CD8-positive, alpha-beta memory T cell (primary cell): ENCODE measurements at places on chromosomes 2 and 18. TPM values are rescaled to one million over a fixed set of nuclear protein-coding genes. Genes with fewer than 3 reads are reported as not detected.

- H3K4me3 ChIP-seq = no peak overlapping the region
- no peaks in the 10 kb centered on the region for H3K27me3 ChIP-seq
- no peaks in the 10 kb centered on the region for H3K4me1 ChIP-seq
- no peak for DNase-seq
Measured at GRCh38 chr2:19643117-19643518, 258.7 kb downstream of the TTC32 start.

DNA sequence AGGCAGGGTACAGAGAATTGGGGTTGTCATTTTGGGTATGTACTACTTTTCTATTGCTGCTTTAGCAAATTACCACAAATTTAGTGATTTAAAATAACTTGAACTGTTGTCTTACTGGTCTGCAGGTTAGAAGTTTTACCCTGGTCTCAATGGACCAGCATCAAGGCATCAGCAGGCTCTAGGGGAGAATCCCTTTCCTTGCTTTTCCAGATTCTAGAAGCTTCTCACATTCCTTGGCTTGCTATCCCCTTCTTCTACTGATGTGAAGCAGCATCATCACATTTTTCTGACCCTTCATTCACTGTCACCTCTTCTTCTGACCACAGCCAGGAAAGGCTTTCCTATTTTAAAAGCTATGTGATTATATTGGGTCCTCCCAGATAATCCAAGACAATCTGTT is 237.8 kb upstream of the RBMS1 start:
- no peaks in the 10 kb centered on the region for H3K27me3 ChIP-seq
- DNase-seq = no peak
- no peaks in the 10 kb centered on the region for H3K36me3 ChIP-seq
- H3K27ac ChIP-seq = no peak overlapping the region
- no peaks in the 10 kb centered on the region for H3K4me1 ChIP-seq
- H3K4me3 ChIP-seq = no peak overlapping the region

- no peaks in the 10 kb centered on the region for H3K4me1 ChIP-seq
- H3K27ac ChIP-seq = no peak overlapping the region
- no peaks in the 10 kb centered on the region for H3K36me3 ChIP-seq
- no peak for DNase-seq
Measured at GRCh38 chr2:135893374-135893794, 17.1 kb upstream of the MCM6 start.

GRCh38 chr2:107592280-107592624 is 234.4 kb upstream of the RGPD4 start:
- no peaks in the 10 kb centered on the region for H3K4me1 ChIP-seq
- H3K27ac ChIP-seq = no peak overlapping the region
- no peaks in the 10 kb centered on the region for H3K27me3 ChIP-seq

- no peaks in the 10 kb centered on the region for H3K27me3 ChIP-seq
- H3K36me3 ChIP-seq = peaks cover 62% of the 10 kb centered on the region
- DNase-seq = no peak
- H3K27ac ChIP-seq = no peak overlapping the region
Measured at GRCh38 chr2:233446121-233446520, 91.8 kb downstream of the DGKD start.

DNA sequence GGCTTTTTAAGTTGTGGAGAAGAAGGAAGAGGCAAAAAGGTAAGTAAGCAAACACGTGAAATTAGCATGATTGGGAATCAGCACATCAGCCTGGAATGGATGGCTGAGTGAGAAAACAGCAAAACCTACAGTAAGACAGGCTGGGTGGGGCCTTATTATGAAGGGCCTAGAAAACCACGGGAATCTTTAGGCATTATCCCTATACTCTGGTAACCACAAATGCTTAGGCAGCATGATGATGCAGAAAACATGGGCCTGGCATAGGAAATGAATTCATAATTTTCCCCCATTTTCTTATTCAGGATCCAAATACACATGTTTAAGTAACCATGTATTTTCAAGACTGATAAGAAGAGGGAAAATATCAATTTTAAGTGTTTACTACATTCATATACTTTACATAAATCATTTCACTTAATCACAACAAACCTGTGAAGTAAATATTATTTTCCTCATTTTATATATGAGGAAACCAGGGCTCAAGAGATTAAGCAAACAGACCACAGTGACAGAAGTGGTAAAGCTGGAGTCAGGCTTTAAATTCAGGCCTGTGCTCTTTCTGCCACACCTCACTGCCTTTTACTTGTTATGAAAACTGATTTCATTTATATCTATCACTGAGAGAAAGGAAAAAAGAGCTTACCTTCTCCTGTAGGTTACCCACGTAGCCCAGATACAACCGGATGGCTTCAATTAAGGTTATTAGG is 4.0 kb downstream of the TMEM17 start:
- no peak overlapping the region for H3K4me3 ChIP-seq
- DNase-seq = no peak
- H3K27me3 ChIP-seq = no peaks in the 10 kb centered on the region
- H3K27ac ChIP-seq = peak overlapping the region; percentile 35

- H3K4me3 ChIP-seq = no peak overlapping the region
- no peaks in the 10 kb centered on the region for H3K27me3 ChIP-seq
- no peak for DNase-seq
- H3K4me1 ChIP-seq = no peaks in the 10 kb centered on the region
- H3K36me3 ChIP-seq = no peaks in the 10 kb centered on the region
Measured at GRCh38 chr18:8928847-8929780, 173.4 kb upstream of the NDUFV2 start.

DNA sequence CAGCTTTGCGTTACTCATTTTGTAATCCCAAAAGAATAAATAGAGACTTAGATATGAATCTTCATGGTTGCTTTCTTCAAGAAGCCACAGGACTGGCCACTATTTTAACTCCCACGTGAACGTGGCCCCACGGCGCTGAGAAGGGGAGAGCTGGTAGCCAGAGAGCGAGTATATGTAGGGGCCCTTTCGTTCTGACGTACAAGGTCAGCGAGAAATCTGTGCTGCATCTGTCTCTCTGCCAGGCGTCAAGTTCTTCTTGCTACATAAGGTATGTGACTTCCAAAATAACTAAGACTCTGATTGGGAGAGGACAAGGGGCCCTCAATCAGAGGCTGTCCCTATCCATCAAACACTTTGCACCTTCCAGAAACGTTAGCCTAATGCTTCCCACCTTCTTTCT is 149.2 kb downstream of the PLEKHA3 start:
- DNase-seq = no peak
- H3K27me3 ChIP-seq = no peaks in the 10 kb centered on the region
- H3K36me3 ChIP-seq = no peaks in the 10 kb centered on the region

- peaks cover 5% of the 10 kb centered on the region for H3K27me3 ChIP-seq
- no peak for DNase-seq
- no peaks in the 10 kb centered on the region for H3K36me3 ChIP-seq
- H3K27ac ChIP-seq = no peak overlapping the region
- peaks cover 5% of the 10 kb centered on the region for H3K4me1 ChIP-seq
- H3K4me3 ChIP-seq = no peak overlapping the region
Measured at GRCh38 chr2:42044939-42045338, 2.9 kb upstream of the PKDCC start.

DNA sequence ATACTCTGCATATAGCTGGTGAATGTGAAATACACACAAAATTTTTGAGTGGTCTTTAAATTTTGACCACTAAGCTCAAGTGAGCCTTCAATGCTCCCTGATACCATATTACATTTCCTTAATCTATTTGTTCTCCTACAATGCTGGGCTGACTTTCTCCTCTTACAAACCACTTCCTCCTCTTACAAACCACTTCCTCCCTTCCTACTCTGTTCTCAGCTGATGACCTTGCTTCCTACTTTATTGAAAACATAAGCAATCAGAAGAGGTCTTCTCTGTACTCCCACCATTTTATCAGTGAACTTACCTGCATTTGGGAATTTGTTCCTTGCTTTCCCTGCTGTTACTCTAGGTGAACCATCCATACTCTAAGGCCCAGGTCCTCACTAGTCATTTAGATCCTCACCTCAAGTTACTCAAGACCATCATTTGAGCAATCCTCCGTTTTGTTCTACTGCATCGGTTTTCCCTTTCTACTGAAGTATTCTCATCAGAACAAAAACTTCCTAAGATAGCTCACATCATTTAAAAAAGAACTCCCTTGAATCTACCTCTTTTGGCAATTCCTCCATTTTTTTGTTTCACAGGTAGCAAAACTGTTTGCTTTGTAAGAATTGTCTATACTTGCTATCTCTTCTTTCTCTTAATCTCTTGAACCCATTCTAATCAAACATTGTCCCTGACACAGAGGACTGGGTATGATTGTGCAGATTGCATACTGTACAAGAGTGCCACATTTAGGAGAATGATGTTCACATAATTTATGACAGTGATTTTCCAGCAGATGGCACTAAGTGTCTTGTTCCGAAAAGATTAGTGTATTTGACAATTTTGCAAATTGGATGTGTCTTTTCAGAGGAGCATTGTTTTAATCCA is 96.5 kb downstream of the EPB41L5 start:
- H3K36me3 ChIP-seq = no peaks in the 10 kb centered on the region
- H3K27ac ChIP-seq = no peak overlapping the region
- no peaks in the 10 kb centered on the region for H3K27me3 ChIP-seq

DNA sequence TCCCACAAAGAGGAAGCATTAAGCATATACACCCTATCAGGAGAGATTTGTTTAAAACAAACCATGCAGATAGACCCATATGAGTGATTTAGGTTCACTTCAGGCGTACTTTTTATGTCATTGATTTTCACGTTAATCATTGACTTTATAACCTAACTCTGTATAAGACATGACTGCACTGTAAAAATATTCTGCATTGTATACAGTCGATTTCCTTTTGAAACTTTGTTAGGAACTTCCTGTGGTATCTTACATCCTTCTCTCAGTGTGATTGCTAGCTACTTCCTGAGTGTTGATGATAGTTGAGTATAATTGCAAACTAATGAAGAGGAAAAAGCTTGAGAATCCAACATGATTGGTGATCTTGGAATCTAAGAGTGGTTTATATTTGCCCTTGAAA is 69.4 kb downstream of the XIRP2 start:
- H3K4me1 ChIP-seq = no peaks in the 10 kb centered on the region
- no peak overlapping the region for H3K27ac ChIP-seq
- no peak for DNase-seq
- H3K27me3 ChIP-seq = no peaks in the 10 kb centered on the region
- no peak overlapping the region for H3K4me3 ChIP-seq
- H3K36me3 ChIP-seq = no peaks in the 10 kb centered on the region

DNA sequence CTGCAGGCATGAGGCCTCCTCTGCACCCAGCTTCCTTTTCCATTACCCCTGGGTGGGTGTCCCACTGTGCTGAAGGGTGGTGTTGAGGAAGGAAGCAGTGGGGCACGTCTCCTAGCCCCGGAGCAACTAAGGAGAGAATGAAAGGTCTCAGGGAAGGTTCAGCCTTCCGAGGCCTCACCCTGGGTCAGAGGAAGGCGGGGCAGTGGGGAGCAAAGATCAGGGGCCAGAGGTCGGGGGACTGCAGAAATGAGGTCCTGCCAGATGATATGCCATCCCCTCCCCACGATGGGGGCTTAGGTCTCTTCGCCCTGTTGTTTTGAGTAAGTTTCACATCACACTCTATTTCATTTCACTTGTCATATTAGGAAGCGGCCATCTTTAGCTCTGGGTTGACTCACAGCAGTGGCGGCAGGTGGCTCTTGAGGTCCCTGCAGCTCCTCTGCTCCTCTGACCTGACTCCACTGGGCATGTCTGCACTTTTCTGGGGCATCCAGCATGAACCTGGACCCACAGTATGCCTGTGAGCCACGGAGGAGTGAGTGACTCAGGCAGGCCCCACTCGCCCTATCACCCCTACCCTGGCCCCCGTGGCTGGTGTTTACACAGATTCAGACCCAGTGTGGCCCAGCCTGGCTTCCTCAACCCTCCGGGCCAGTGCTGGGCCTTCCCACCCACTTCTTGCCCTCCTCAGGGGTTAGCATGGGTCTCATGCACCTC is 153.7 kb upstream of the SMAD2 start:
- H3K27ac ChIP-seq = no peak overlapping the region
- H3K36me3 ChIP-seq = no peaks in the 10 kb centered on the region
- DNase-seq = no peak

- DNase-seq = no peak
- H3K27ac ChIP-seq = no peak overlapping the region
- no peaks in the 10 kb centered on the region for H3K36me3 ChIP-seq
Measured at GRCh38 chr2:160408959-160409291, 84.7 kb downstream of the RBMS1 start.

GRCh38 chr2:237196409-237196808 is 110.7 kb downstream of the COPS8 start:
- H3K36me3 ChIP-seq = no peaks in the 10 kb centered on the region
- H3K4me3 ChIP-seq = no peak overlapping the region
- H3K27ac ChIP-seq = no peak overlapping the region

GRCh38 chr18:12076424-12077140 is 17.1 kb upstream of the ANKRD62 start:
- no peaks in the 10 kb centered on the region for H3K27me3 ChIP-seq
- no peak overlapping the region for H3K27ac ChIP-seq
- no peak for DNase-seq
- no peaks in the 10 kb centered on the region for H3K36me3 ChIP-seq
- no peaks in the 10 kb centered on the region for H3K4me1 ChIP-seq
- H3K4me3 ChIP-seq = no peak overlapping the region

DNA sequence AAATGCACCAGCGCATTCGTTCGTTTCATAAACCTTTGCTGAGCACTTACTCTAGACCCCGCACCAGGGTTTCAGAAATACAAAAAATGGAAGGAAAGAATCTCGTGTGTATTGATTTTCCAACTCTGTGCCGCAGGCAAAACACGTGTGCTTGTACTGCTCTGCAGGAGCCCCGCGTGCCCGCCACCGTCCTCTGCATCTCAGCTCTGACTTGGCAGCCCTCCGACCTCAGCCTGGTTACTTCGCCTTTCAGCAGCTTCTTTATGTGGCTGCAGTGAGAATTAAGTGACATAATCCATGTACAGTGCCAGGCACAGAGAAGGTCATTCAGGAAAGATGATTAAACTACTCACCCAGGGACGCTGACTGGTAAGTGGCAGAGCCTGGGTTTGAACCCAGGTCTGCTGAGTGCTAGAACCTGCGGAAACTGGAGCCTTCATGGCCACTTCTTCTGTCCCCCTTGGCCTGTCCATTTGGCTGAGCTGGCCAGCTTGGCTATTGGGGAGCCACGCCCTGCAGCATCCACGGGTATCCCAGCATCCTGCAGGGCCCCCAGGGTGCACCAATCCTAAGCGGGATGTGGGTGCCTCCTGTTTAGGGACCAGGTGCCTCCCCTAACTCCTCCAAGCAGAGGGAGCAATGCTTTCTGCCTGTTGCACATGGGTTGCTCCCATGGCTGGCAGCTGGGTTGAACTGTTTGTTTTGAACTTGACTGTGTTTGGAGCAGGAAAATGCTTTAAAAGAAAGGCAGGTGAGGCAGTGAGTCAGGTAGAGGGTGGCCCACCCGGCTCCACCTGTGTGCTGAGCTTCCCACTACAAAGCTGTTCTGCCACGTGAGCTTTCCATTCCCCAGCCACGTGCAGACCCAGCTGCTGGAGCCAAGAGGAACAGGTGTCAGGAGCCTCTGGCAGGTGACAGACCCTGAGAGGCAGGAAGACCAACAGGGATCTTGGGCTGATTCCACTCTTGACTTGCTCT is 34.3 kb downstream of the INHBB start:
- no peaks in the 10 kb centered on the region for H3K4me1 ChIP-seq
- H3K36me3 ChIP-seq = no peaks in the 10 kb centered on the region
- DNase-seq = no peak
- H3K4me3 ChIP-seq = no peak overlapping the region

FOXI3 gene
- total RNA-seq = not detected

IL36B gene
- total RNA-seq = not detected

DSG1 gene
- total RNA-seq = not detected

KRCC1 gene
- total RNA-seq = 14.8 TPM

PFN4 gene
- total RNA-seq = 0.35 TPM
